ENCODE measurements at places on chromosomes 13 and 19.

DNA sequence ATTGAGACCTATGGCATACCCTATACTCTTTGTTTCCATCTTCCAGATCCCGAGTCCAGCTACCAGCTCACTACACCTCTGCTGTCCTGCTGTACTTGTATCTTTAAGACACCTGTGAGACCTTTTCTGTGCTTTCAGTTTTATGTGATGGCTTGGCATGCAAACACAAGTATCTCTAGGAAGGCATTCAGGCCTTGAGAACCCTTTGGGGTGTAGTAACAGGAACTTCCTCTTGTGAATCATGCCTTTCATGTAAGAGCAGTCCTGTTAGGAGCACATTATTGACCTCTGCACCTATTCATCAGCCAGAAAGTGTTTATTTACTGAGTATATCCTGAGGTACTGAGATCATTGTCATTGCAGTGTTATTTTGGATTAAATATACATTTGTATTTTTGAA is 87.0 kb upstream of the HTR2A start:
- peak; percentile 33 for DNase-seq

GRCh38 chr13:68099631-68100030 is 869.5 kb upstream of the PCDH9 start:
- DNase-seq, result peak; percentile 42

DNA sequence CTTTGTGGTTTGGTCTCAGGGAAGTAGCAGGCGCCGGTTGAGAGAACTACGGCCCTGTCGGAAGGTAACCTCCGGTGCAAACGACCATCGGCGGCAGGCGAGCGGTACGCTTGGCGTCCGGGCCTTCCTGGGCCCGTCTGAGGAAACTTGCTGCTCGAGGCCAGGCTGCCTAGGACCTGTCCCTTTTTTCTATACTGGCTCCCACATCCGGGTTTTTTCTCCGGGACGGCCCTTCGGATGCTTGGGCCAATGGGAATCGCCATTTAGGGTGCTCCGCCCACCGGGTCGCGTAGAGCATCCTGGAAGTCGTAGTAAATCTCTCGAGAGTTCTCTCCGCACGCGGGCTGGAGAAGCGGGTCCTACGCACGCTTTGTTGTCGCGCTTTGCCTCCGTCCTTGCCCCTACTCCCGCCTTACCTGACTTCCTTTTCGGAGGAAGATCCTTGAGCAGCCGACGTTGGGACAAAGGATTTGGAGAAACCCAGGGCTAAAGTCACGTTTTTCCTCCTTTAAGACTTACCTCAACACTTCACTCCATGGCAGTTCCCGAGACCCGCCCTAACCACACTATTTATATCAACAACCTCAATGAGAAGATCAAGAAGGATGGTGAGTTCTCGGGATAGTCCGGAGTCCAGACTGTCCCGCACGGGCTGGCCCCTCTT is at the start of gene SNRPA:
SNRPA (plus strand) TSS at position 330 of the 664 bp plus-strand sequence; CDS start at position 536, 206 bp downstream.
- DNase-seq, result peak; percentile 93

GRCh38 chr13:22369840-22370239 is 699.0 kb downstream of the FGF9 start:
- DNase-seq, result no peak

GRCh38 chr19:1239796-1240737 is 1.5 kb upstream of the ATP5F1D start:
- DNase-seq, result peak; percentile 86

DNA sequence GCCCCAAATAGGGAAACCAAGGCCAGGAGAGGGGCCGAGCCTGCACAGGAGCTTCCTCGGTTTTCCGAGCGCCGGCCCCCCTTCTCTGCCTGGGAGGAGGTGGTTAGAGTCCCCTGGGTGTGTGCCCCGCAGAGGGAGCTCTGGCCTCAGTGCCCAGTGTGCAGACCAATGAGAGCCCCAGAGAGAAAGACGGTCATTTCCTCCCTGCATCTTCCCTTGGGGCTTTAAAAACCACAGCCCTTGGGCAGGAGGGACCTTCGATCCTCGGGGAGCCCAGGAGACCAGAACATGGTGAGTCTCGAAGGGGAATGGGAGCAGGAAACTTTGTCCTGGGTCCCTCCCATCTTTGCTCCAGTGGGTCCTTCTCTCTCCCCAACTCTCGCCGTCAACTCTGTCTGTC is at the start of gene C5AR1:
C5AR1 (plus strand) TSS at position 254 of the 400 bp plus-strand sequence; CDS start at position 289, 35 bp downstream.
- DNase-seq, result no peak

DNA sequence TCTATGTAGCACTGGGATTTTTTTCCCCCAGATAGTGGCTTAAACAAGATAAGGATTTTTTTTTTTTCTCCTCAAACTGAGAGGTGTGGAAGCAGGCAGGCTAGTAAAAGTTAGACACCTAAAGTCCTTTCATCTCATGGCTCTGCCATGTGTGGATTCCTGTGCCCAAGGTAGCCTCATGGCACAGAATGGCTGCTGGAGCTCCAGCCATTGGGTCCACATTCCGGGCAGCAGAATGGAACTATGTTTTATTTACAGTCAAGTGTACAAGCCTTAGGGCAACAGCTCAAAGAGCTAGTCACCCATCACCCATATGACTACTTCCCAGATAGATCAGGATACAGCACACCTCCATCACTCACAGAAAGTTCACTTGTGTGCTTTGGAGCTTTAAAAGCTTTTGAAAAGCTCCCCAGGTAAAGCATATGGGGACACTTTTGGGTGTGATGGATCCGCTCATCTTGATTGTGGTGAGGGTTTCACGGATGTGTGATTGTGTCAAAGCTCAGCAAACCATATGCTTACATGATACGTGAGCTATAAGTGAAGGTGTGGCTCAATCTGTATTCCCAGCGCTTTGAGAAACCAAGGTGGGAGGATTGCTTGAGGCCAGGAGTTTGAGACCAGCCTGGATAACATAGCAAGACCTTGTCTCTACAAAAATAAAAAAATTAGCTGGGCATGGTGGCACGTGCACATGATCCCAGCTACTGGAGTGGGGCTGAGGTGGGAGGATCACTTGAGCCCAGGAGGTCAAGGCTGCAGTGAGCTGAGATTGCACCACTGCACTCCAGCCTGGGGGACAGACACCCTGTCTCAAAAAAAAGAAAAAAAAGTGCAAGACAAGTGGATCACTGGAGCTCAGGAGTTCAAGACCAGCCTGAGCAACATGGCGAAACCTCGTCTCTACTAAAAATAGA is 18.1 kb downstream of the PGLS start:
- DNase-seq, result no peak

DNA sequence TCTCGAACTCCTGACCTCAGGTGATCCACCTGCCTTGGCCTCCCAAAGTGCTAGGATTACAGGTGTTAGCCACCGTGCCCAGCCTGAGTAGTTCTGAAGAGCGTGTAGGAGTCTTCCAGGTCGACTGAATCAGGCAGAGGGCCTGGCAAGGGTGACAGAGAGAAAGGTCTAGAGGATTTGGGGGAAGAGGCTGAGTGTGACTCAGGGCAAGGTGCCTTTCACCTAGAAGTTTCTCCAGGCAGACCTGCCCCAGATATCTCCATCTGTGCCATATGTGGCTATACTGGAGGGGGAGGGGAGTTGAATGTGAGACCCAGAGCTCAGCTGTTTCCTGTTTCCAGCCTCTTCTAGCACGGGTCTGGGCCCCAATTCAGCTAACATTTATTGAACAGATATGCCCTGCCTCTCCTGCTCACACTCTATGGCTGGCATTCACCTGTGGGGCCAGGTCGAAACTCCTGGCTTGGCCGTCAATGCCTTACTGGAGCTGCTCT is 1.3 kb downstream of the CCDC159 start:
- no peak for DNase-seq

- DNase-seq, result no peak
Observed at GRCh38 chr13:108225440-108225839, 7.2 kb downstream of the ABHD13 start.

- DNase-seq, result no peak
Observed at GRCh38 chr13:65868884-65869283, 1361.3 kb downstream of the PCDH9 start.

DNA sequence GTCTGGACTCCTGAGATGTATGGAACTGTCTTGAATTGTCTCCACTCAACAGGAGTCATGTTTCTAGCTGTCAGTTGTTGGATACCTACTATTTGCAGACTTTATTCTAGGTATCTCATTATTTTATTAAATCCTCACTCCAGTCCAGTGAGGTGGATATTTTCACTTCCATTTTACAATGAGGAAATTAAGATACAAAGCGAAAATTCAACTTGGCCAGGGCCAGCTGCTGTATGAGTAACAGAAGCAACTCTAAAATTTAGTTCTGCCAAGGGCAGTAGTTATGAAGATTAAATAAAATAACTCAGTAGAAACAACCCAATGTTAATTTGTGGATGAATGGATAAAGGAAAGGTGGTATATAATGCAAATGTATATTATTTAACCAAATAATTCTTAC is 12.6 kb upstream of the NDFIP2 start:
- no peak for DNase-seq

DNA sequence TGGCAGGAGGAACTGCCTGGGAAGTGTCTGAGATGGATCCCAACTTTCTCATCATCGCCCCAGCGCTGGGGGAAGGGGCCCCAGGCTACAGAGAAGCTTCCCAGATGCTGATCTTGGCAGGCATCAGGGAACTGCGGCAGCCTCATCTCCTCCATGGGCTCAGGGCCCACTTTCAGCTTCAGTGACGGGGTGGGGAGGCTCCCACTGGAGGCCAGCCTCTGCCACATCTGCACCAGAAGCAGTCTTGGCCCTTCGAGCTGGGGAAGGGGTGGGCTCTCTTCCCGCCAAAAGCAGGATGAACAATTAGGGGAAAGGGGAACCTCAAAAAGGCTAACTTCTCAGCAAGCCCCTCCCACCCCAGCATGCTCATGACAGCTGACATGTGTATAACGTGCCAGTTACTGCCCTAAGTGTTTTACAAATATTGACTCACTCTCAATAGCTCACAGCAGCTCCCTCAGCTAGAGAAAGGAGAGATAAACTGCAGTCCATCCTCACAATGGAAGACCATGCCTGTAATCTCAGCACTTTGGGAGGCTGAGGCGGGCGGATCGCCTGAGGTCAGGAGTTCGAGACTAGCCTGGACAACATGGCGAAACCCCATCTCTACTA is 7.1 kb upstream of the S1PR2 start:
- peak; percentile 53 for DNase-seq

GRCh38 chr13:113997845-113998751 is 24.2 kb upstream of the C13orf46 start:
- no peak for DNase-seq

DNA sequence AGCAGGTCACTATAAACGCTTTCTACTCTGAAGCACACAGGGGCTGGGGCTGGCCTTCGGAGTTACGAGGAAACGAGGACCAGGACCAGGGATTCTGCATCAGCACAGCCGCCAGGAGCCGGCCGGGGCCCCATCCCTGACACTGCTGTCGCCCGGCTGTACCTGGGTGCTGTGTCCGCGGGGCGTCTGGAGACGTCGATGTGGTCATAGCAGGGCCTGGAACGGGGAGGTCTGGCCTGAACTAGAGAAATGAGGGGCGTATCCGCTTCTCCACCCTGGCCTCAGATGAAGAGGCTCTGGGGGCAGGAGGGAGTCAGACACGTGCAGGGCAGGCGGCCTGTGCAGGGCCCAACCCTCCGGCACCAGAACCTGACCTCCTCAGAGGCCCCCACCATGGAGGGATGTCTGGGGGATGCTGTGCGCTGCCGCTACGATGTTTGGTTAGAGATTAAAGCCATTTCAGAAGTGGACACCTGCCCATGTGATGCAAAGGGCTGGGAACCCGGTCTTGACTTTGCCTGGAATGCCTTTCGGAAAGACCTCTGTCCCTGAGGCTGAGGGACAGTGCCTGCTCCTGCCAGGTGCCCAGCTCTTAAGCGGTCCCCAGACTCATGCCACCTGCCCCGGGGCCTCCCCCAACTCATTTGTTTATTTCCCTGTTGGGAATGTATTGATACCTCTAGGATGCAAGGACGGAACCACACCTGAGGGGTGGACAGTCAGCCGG is 21.4 kb downstream of the GAS6 start:
- DNase-seq, result no peak

DNA sequence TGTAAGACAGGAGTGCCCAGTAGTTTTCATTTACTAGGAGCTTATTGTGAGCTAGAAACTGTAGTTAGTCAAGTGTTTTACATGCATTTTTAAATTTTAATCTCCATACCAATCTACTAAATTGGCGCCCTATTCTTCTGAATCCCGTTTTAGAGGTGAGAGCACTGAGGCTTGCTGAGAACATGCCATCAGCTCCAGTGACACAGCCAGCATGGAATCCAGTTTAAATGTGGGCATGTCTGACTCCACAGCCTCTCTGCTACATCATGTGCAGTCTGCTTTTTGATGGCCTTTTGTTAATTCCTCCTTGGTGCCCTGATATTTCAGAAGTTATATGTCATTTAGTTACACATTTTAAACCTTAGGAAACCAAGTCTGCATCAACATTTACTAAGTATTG is 325.4 kb downstream of the DLEU7 start:
- DNase-seq, result no peak

DNA sequence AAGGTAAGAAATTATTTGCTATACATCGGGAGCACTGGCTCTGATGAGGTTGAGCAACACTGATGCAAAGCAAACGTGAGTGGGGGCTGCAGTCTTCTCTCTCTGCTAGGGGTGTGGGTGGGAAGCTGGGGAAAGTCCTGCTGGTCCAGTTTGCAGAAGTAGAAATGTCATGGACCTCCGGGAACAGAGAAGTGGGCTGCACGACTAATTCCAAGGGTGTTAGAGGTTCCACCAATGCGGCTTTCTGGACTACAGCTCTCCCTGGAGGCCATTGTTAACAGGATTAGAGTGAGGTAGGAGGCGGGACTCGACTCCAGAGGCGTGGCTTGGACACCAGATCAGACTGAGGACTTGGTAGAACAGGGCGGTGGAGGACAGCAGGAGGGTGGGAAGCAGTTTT is 5.7 kb upstream of the FBXO27 start:
- peak; percentile 57 for DNase-seq

DNA sequence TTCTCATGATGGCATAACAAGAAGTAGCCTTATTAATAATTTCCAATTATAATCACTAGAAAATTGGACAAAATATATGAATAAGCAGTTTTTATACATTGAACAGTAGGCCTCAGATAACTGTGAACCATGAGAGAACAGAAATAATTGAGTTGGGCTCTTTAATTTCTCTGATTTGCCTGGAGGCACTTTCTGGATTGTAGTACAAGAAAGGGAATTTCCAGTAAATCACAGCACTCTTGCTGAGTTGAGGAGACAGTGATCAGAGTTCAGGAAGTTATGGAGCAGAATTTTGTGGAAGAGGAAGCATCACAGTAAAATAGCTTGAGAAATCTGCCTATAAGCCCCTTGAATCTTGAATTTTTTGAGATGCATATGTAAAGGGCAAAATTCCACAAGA is 216.2 kb downstream of the MAB21L1 start:
- no peak for DNase-seq

- DNase-seq, result no peak
Observed at GRCh38 chr13:23870356-23871140, 18.7 kb downstream of the MIPEP start.

- no peak for DNase-seq
Observed at GRCh38 chr19:42424712-42425131, 2.5 kb downstream of the LIPE start.

DNA sequence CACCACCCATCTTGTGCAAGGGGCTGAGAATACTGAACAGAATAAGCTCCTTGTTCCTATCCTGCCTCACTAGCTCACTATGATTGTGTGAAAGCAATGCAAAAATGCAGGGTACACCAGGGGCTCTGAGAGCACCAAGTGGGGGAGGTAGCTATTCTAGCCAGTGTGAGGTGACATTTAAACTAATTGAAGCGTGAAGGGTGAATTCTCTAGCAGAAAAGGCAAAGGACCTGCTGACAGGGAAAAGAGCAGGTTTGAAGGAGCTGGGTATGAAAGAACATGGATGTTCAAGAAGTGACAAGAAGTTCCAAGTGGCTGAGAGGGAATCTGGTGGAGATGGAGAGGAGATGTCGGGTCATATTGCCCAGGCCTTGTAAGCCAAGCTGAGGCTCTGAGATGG is 64.2 kb downstream of the SIAH3 start:
- DNase-seq, result no peak

- DNase-seq, result no peak
Observed at GRCh38 chr13:35888981-35889380, 242.2 kb downstream of the DCLK1 start.
